NCI-H1417 treated with DMSO at 0.1 percent for 48 hours (cell line): ENCODE measurements at places on chromosomes 4 and X.

- no peak for DNase-seq
These were observed 182.9 kb upstream of the PBDC1 start for GRCh38 chrX:75989806-75990590.

- DNase-seq, result no peak
These were observed 26.1 kb downstream of the GPR174 start for GRCh38 chrX:79170476-79171035.

DNA sequence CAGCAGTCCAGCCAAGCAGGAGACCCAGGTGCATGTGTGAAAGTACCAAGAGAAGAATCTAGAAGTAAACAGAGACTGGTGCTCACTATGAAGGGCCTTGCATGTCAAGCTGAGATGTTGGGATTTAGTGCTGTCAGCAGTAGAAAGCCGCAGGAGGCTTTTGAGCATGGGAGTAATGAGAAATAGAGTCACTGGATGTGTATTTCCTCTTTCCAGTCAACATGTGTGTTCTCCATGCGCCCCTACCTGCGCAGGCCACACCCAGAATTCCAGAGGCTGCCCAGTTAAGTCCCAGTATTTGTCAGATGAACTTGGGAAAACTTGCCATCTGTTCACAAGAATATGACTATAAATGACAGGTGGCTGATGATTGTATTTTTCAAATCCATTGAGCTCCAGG lies 4.5 kb upstream of the MAMLD1 start:
- DNase-seq, result no peak

- DNase-seq, result no peak
These were observed 407 bp downstream of the IL13RA1 start for GRCh38 chrX:118727686-118728339.
